Chondrocyte (in vitro differentiated cells): ENCODE measurements at places on chromosomes 1 and 21. TPM values are rescaled to one million over a fixed set of nuclear protein-coding genes. Genes with fewer than 3 reads are reported as not detected.

GRCh38 chr21:40447016-40447415 is 399.9 kb downstream of the DSCAM start:
- no peaks in the 10 kb centered on the region for H3K27me3 ChIP-seq
- H3K4me1 ChIP-seq = no peaks in the 10 kb centered on the region
- H3K27ac ChIP-seq = no peak overlapping the region
- H3K36me3 ChIP-seq = no peaks in the 10 kb centered on the region
- no peak for DNase-seq

- no peak overlapping the region for H3K4me3 ChIP-seq
- H3K36me3 ChIP-seq = no peaks in the 10 kb centered on the region
- H3K27me3 ChIP-seq = no peaks in the 10 kb centered on the region
- DNase-seq = no peak
Observed at GRCh38 chr21:37017951-37018679, 11.6 kb downstream of the RIPPLY3 start.

FMOD gene
- 0.47 to 0.92 TPM (median 0.85 TPM) in 3 replicates for total RNA-seq

GRCh38 chr1:226104671-226105121 is 42.2 kb downstream of the H3-3A start:
- peaks cover 19% of the 10 kb centered on the region for H3K4me1 ChIP-seq
- no peaks in the 10 kb centered on the region for H3K36me3 ChIP-seq
- no peak for DNase-seq
- no peak overlapping the region for H3K27ac ChIP-seq
- no peaks in the 10 kb centered on the region for H3K27me3 ChIP-seq

GCSAML gene
- total RNA-seq = not detected in 3 replicates

GRCh38 chr1:63046539-63046938 is 262.6 kb downstream of the ATG4C start:
- DNase-seq = no peak
- H3K4me1 ChIP-seq = peaks cover 21% of the 10 kb centered on the region
- H3K27me3 ChIP-seq = peaks cover 4% of the 10 kb centered on the region
- no peak overlapping the region for H3K4me3 ChIP-seq
- H3K27ac ChIP-seq = no peak overlapping the region
- no peaks in the 10 kb centered on the region for H3K36me3 ChIP-seq

DNA sequence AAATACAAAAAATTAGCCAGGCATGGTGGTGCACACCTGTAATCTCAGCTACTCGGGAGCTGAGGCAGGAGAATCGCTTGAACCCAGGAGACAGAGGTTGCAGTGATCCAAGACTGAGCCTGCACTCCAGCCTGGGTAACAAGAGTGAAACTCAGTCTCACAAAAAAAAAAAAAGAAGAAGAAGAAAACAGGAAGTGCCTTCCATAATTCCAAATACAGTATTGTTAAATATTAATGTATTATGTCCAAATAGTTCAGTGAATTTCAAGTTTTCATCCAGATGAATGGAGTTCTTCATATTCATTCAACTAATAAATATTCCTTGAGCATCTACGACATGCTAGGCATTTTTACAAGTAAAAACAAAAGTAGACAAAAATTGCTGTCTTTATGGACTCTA is 33.3 kb downstream of the PLEKHO1 start:
- peaks cover 20% of the 10 kb centered on the region for H3K4me1 ChIP-seq
- H3K36me3 ChIP-seq = no peaks in the 10 kb centered on the region
- H3K4me3 ChIP-seq = no peak overlapping the region
- no peak for DNase-seq
- no peak overlapping the region for H3K27ac ChIP-seq

DNA sequence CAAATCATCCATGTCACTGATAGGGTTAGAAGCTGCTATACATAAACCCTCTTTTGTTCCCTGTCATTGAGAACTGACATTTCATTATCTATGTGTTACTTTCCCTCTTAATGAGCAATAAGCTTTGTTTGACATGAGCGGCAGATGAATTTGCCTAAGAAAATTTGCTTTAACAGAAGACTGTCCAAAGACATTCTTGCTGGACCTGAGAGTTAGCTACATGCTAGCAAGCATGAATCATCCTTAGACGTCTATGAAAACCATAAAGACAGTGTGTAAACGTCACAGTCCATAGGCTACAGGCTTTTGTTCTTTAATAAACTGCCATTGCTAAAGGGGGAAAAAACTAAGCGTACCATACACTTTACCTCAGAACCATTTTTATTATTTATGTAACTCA is 73.1 kb downstream of the TNFSF4 start:
- H3K27me3 ChIP-seq = no peaks in the 10 kb centered on the region
- no peak for DNase-seq
- no peak overlapping the region for H3K27ac ChIP-seq
- H3K36me3 ChIP-seq = no peaks in the 10 kb centered on the region
- peaks cover 15% of the 10 kb centered on the region for H3K4me1 ChIP-seq
- H3K4me3 ChIP-seq = no peak overlapping the region

DNA sequence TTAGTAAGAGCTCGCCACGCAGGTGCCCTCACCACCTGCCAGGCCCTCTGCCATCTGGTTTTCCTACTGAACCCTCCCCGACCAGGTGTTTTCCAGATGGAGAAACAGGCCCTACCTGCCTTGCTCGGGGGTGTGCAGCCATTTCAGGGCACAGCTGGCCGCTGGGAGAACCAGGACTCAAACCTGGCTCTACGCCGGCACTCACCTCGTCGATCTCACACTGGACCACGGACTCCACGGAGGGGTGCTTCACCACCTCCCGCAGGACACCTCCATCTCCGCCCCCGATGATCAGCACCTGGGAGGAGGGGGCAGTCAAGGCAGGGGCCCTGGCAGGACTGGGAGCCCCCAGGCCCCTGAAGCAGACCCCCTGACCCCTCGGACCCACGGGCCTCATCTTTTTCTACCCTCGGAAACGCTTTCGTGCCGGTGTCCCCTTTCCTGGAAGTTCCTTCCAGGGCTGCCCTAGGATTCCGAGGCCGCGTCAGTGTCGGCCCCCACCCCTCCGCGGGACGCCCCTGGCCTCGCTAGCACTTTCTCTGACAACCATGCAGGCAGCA is 1.1 kb downstream of the SRM start:
- H3K4me3 ChIP-seq = peak overlapping the region; percentile 95
- H3K36me3 ChIP-seq = peaks cover 19% of the 10 kb centered on the region
- H3K27me3 ChIP-seq = no peaks in the 10 kb centered on the region
- no peak for DNase-seq
- H3K27ac ChIP-seq = peak overlapping the region; percentile 75

IFI44L gene
- total RNA-seq = 8.3 to 29.7 TPM (median 10.8 TPM) in 3 replicates

GRCh38 chr1:221712198-221712684 is 29.6 kb downstream of the DUSP10 start:
- H3K4me3 ChIP-seq = no peak overlapping the region
- no peaks in the 10 kb centered on the region for H3K27me3 ChIP-seq
- peaks cover 39% of the 10 kb centered on the region for H3K4me1 ChIP-seq
